Stimulated activated CD4-positive, alpha-beta T cell treated with anti-CD3 and anti-CD28 coated beads, Interleukin-1b, Interleukin-23, amount 100 ng/mL, for 24 hours (primary cell): ENCODE measurements at places on chromosomes 1 and 21.

GRCh38 chr1:15989776-15990175 is 13.9 kb upstream of the ZBTB17 start:
- DNase-seq = no peak

GRCh38 chr1:78069784-78070183 is 24.0 kb downstream of the GIPC2 start:
- DNase-seq = no peak

- DNase-seq = no peak
Observed at GRCh38 chr1:14345946-14346550, 252.4 kb upstream of the KAZN start.

- no peak for DNase-seq
Observed at GRCh38 chr1:195946500-195946899, 661.7 kb downstream of the KCNT2 start.

GRCh38 chr1:8017495-8018197 is 8.5 kb downstream of the ERRFI1 start:
- no peak for DNase-seq

- no peak for DNase-seq
Observed at GRCh38 chr1:8053878-8054567, 27.9 kb upstream of the ERRFI1 start.

DNA sequence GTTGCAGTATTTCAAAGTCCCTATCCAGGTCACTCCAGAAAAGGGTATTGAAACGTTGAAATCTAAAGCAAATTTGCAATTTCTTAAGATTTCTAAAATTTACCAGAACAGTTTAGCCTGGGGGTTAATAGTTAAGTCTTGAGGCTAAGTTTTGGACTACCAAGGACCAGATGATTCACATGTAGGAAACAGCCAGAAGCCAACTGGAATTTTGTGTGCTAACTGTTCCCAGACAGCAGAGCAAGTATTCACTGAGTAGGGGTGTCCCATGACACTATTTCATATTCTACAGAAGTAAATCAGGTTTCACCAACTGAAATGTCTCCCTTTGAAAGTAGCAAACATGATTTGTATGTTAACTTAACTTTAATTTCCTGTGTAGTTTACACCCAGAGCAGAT is 11.5 kb upstream of the C1orf105 start:
- DNase-seq = no peak

- no peak for DNase-seq
Observed at GRCh38 chr1:48679859-48680258, 96.8 kb downstream of the BEND5 start.

- no peak for DNase-seq
Observed at GRCh38 chr1:232145768-232146167, 484.2 kb downstream of the SIPA1L2 start.

DNA sequence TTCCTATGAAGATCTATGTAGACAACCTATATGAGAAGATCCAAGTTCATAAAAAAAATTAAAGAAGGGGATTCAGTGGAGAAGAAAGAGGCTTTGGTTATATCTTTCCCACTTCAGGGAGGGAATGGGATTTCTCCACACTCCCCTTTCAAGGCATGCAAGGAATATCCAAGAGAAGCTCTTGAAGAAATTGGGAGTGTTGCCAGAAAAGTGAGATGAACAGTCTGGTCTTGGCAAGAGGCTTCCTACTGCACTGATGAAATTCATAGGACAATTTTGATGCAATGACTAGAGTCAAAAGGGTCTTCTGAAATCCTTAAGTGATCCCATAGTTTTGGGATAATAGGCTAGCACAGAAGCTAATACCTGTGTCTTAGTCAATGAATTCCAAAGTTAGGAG is 153.0 kb downstream of the KCTD3 start:
- DNase-seq = no peak
